ENCODE measurements at places on chromosomes 2 and 18.

DNA sequence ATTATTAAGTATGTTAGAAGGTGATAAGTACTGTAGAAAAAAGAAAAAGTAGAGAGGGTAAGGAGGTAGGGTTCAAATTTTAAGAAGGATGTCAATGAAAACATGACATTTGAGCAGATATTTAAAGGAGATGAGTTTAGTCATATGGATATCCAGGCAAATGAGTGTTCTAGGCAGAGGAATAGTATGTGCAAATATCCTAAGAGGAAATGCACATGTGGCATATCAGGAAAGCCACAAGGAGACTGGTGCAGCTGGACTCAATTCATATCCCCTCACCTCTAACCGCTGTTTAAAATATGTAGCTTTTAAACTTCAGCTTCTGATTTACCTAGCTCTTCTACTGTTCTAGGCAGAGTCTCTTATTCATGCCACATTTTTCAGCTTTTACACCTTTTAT, 9.5 kb downstream of the AGPS start:
- DNase-seq = no peak

GRCh38 chr18:46756559-46757201, at the start of gene ST8SIA5:
Gene ST8SIA5, minus strand, starts transcription at chr18:46757053. Its CDS starts 545 bp downstream, at chr18:46756508.
- no peak for DNase-seq

DNA sequence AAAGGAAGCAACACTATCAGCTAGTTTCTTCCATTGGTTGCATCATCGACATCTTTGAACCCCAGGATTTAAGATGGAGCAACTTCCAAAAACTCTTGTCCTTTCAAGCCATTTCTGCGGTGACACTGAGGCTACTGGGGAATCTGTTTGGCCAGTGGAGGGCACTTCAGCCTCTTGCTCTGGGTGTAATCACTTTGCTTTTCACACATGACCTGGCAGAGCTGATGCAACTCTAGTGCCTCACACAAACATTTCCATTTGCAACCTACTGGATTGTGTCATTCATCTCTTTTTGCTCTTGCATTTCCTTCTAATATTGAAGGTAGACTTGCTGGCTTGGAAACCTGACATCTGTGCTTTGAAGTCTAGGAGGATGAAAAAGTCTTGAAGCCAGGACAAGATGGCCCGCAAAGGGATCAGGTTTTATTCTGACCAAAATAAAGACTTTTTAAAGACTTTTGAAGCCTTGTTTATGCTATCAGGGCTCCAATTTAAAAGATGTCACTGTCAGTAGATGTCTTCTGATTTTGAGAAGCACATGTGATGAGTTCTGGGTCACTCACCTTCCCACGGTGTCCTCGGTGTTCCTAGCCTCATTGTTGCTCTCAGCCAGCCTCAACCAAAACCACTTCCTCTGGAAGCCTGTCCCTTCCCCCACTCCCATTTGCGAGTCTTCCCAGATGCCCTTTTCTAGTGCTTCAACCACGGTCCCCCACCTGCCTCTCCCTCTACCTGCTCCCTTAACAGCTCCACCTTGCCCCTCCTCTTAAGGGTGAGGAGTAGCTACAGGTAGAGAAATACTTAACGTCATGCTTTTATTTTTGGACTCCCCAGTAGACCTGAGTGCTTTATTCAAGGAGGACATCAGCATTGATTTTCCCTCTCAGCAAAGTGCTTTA, 69.7 kb upstream of the KCNE4 start:
- DNase-seq = peak; percentile 12

DNA sequence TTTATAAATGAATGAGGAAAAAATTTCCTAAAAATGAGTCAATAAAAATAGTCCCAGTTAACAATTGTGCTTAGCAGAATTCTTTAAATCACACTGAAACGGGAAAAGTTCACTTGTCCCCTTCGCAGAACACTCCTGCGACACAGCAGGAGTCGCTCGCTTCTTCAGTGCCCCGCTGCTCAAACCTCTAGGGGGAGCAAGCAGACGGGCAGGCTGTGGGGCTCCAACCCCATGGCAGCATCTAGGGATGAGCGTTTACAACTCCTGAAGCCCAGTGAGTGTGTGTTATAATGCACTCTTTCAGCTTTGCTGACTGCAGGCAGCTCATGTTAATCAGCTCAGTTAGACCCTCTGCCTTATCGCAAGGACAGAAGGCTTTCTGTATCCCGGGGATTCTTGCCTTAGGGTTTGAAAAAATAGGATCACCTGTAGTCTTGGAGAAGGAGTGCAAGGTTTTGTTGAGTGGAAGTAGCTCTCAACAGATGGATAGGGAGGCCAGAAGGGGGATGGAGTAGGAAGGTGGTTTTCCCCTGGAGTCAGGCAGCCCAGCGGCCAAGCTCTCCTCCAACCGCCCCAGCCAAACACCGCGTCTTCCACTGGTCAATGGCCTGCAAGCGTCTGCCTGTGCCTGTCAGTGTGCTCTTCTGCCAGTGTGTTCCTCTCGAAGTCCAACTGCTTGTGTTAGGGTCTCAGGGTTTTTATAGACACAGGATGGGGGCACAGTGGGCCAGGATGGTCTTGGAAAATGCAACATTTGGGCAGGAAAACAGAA, 1977.7 kb upstream of the LRRTM1 start:
- no peak for DNase-seq

DNA sequence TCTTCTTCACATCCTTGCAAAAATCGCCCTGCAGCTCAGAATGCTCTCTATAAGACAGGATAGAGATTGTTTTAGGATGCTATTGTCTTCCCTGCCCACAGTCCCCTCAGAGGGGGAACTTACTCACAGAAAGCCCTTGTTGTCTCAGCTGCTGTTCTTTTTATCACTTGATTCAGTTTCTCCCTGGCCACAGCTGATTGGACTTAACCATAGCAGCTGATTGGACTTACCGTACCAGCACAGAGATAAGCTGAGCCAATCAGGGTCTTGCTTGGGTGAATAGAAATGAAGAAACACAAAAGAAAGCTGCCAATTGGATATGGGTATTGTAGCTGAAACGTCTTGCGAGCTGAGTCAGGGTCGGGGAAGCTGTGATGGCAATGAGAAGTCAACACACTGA, 194.2 kb upstream of the MEX3C start:
- no peak for DNase-seq

GRCh38 chr2:122136056-122136455, 380.6 kb downstream of the TSN start:
- DNase-seq = peak; percentile 11

DNA sequence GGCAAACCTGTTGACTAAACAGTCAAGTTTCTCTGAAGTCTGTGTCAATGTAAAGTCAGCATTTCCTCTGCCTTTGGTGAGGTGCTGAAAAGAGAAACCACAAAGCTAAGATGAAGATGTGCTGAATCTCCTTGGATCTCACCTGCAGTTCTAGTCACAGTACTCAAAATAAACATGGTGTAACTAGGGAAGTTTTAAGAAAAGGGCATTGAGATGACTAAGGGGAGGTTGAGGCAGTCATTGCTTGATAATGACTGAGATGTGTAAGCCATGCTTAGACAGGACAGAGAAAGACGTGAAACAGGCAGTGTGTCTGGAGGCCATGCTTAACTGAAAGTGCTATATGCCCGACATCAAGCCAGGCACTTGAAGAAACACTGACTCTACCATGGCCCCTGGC, 1010.0 kb upstream of the CELF4 start:
- no peak for DNase-seq

- no peak for DNase-seq
Observed at GRCh38 chr2:186696804-186697203, 2.9 kb downstream of the FAM171B start.

- no peak for DNase-seq
Observed at GRCh38 chr2:213021971-213022899, 129.2 kb downstream of the IKZF2 start.

DNA sequence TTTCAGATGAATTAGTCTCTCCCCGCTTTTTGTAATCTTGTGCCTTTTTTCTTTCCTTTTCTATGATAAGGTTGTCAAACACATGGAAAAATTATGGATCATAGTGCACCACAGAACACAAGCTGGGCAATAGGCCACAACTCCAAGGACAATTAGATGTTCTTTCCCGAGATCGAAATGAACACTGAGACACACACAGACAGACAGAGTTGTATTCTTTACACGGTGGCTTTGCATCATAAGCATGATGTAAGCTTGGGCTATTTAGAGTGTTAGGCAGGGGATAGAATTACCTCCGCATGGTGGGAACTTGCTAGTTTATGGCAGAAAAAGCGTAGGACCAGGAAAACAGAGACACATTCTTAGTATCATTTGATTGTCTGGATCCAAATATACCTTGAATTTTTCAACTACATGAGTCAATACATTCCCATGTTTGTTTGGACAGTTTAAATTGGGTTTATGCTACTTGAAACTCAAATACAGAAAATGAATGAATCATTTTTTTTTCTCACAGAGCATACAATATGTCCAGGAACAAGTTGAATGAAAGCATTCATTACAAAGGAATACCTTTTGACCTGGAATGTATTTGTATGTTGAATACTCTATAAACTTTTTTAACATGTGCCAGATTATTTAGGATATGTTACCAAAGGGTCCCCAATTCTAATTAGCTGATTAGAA, 1611.5 kb upstream of the TMEFF2 start:
- no peak for DNase-seq

DNA sequence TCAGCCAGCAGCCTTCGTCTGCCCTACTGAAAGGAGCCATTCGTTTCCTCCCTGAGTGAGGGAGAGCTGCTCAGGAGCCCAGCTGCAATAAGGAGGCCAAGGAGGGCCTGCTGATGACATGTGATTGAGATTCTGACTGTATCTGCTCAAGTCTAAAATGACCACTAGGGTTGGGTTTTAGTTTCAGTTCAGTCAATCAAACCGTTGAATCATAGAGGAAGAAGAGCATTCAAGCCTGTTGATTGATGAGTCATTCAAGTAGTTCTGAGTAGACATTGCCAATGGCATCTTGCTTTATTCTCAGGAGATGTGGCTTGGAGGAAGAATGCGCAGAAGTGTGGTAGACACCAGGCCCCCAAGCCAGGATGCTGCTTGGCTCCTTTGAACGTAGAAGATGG, 19.9 kb upstream of the BCL2L11 start:
- DNase-seq = no peak

- no peak for DNase-seq
Observed at GRCh38 chr18:38930881-38931753, 1365.5 kb upstream of the CELF4 start.

DNA sequence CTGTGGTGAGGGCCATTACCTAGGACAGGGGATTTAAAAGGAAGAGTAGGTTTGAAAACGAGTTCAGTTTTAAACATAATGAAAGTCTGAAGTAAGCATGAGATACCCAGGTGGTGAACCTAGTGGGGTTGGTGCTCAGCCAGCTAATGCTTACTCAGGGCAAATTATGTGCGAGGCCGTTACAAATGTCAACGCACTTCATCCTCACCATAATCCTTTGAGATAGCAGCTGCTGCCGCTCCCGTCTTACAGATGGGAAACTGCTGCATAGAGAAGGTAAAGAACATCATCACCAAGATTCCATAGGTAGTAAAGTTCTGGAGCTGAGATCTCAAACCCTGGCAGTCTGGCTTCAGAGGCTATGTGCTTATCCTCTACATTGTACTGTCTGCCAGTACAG, 209.0 kb downstream of the DYM start:
- no peak for DNase-seq

DNA sequence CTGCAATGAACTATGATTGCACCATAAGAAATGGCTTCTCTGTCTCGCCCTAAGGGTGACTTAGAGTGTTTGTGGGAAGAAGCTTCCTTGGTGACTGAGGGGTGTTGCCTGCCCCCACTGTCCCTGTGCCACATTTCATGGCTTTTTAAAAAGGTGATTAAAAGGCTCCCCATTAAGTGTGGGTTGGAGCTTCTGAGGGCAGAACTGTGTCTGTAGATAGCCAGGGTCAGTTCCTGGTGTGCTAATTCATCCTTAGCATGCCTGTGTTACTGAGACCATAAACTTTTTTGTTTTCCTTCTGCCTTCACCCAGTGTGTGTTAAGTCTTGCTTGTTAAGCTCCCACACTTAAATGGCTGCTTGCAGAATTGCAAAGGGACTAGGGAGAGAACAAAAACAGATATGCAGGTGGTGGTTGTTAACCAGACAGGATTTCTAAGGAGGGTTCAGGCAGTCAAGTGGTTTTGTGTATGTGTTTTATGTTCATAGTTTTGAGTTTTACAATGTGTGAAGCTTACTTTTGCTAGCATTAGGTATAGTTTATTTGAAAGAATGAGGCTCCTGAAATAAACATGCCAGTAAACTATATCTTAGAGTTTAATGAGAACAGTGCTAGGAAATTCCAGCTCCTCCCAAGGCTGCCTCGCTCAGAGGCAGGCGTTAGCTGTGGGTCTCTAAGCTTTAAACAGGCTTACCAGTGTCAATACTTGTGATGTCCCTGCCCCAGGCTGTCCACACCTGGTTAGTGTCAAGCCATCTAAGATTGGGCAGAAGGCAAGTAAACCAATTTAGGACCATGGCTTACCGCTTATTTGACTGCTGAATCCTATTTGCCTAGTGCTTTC, 14.5 kb downstream of the CERS6 start:
- DNase-seq = no peak

DNA sequence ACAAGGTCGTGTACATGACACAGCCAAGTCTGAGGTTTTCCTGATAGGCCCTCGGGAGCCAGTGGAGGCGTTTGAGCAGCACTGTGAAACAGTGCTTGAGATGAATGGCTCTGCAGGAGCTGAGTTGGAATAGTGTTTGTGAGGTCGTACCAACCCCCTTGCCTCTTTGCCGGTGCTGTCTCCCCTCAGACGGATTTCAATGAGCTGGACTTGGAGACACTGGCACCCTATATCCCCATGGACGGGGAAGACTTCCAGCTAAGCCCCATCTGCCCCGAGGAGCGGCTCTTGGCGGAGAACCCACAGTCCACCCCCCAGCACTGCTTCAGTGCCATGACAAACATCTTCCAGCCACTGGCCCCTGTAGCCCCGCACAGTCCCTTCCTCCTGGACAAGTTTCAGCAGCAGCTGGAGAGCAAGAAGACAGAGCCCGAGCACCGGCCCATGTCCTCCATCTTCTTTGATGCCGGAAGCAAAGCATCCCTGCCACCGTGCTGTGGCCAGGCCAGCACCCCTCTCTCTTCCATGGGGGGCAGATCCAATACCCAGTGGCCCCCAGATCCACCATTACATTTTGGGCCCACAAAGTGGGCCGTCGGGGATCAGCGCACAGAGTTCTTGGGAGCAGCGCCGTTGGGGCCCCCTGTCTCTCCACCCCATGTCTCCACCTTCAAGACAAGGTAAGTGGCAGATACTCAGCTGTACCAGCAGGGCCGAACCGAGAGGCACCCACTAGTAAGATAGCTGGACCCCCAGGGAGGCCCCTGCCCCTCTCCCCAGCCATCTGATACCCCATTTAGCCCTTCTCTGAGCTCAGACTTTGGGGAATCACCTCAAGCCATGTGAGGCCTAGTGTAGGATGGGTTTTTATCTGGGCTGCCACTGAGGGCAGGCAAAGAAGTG, 83.1 kb downstream of the EPAS1 start:
- no peak for DNase-seq

DNA sequence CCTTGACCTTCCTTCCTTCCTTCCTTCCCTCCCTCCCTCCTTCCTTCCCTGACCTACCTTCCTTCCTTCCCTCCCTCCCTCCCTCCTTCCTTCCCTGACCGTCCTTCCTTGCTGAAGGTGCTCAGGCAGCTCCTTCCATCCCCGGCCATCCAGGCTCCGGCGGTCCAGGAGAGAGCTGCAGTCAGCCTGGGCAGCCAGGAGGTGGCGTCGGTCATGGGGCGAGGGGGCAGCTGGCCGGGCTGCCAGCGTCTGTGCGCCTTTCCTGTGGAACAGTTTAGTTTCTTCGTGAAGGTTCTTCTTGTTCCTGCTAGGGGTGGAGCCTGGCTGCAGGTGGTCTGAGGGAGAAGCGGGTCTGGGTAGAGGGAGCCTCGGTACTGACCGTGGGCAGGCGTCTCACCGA, 15.7 kb downstream of the GPR35 start:
- DNase-seq = peak; percentile 85

All from HuH-7.5 (cell line).